ENCODE measurements at places on chromosomes 3 and 15. TPM values are rescaled to one million over a fixed set of nuclear protein-coding genes. Genes with fewer than 3 reads are reported as not detected.

GRCh38 chr15:71094137-71094536 lies 21.1 kb upstream of the THSD4 start:
- no peak for DNase-seq

- no peak for DNase-seq
Observed at GRCh38 chr15:81197255-81197630, 564 bp downstream of the IL16 start.

- no peak for DNase-seq
Observed at GRCh38 chr3:84904816-84905555, 53.8 kb upstream of the CADM2 start.

DNA sequence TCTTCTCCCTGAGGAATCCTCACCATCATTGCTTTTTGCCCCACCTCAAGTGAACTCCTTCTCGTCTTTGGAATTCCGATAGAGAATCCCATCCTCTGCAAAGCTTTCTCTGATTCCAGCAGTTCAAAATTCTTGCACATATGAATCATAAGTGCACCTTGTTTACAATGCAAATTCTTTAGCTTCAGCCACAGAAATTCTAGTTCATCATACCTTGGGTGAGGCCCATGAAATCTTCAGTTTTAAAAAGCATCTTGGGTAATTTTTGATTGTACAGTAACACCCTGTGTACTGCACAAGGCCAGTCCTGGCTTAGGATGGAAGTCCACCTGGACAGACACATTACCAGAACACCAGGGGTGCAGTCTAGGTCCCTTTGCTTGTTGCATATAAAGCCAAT lies 30.8 kb downstream of the MDFIC2 start:
- DNase-seq: no peak

DNA sequence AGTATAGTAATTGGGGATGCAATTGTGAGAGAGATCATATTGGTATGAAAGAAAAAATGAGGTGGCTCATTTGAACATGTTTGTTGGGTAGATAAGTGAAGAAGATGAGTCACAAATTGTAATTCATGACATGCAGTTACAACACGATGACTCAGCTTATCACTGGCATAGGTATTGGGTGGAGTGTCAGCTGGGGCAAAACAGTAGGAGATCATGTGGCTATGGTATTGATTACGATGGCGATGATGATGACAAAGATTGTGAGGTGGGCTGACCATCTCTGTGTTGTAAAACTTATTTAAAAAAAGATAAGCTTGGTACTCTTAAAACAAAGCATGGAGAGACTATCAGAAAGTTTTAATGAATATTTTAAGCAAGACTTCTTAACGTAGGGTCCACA lies 11.6 kb upstream of the DPH6 start:
- no peak for DNase-seq

DNA sequence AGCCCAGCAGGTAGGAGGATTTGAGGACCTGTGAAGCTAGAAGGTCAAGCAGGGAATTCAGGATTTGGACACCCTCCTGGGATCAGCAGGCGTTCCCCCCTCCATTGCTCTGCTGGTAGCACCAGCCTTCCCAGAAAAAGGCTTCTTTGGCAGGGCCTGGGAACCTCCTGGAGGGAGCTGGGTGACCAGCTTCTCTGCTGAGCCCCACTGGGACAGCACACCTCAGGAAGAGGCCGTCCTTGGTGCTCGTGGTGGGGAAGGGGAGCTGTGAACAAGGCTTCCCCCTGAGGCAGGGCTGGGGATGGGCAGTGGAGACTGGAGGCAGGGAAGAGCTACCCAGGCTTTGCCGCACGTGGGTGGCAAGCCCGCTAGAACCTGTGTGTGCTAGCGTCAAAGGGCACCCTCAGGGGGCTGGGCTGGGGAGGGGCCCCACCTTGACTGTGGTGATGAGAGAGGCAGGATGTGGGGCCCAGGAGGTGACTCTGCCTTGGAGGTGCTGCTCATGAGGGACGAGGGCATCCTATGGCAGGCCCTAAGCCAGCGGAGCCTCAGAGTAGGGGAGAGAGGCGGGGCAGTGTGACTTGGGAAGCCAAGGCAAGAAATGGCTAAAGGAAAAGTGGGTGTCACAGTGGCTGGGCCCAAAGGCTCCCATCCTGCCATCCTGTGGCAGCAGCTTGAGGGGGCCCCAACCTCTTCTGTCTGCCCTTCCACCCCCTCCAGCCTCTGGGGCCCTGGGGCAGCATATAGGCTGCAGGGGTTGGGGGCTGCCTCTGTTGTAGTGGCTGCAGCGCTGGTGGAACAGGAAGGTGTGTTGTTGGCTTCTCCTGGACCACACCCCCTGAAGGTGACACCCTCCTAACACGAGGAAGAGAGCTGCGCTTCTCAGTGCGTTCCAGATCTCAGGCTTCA lies 20.7 kb downstream of the KLF13 start:
- no peak for DNase-seq

DNA sequence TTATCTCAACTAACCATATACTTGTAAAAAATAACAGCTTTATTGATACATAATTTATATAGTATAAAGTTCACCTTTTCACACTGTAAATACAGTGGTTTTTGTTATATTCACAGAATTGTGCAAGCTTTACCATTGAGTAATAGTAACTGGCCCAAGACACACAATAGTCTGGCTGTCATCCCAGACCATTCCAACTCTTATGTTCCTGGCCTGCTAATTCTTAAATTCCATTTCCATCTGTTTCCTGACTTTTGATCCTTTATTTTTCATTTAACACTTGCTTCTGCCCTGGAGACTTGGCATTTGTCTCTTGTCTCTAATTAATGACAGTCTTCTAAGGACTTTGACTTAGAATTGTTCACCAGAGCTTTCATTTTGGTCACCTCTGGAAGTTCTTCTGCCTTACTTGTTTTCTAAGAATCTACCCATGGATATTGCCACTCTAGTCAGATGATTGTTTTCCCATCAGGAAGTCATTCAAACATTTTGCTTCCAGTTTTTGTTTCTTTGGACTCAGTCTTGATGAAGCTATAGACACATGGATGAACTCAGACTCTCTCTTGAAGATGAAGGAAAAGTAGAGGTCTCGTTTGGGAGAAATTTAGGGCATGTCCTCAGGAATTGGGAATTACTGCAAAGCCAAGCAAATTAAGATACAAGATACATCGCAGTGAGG lies 27.2 kb upstream of the PLSCR4 start:
- no peak for DNase-seq

DNA sequence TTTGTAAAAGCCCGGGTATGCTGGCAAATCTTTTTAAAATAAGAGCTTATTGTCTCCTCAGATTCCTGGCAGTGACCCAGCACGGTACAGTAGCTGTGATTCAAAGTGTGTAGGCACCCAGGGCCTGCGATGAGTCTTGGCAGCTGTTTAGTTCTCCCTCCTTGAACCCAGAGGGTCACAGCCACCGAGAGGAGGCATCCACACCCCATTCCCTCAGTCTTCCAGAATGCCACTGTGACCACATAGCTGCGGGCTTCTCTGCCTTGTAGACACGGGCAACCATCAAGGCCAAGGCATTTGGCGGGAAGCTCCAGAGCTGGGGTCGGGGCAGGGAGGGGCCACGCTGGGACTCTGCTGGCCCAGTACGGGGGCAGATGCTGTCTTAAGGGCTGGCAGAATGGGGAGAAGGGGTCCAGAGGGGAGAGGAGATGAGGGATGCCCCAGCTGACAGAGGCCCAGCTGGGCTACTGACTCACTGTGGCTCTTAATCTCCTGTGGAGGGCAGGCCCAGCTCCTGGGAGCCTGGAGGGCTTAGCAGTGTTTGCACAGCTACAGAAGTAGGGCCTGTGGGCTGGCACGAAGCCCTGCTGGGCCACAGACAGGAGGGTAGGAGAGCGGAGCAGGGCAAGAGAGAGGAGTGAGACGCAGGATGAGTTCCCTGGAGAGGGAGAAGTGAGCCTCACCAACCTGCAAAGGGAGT lies 68.8 kb upstream of the DLG1 start:
- no peak for DNase-seq

GRCh38 chr3:51944451-51945021 lies 2.4 kb downstream of the PARP3 start:
- no peak for DNase-seq

- no peak for DNase-seq
Observed at GRCh38 chr15:45091161-45091560, 22.8 kb downstream of the DUOX2 start.

DNA sequence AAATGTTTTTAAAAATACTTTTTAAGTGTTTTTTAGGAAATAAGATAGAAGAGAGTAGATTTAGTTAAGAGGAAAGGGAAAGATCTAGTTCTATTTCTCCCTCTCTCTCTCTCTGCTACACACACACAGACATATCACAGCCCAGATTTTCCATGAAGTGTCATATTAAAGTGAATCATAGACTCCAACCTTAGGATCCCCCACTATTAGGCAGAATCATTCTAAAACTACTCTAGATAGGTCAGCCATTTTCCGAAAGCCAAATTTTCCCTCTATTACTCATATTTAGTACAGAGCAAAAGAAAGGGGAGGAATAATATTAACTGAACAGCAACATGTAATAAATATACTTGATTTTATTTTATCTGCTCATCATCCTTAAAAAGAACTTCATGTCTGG lies 45.1 kb upstream of the RSL24D1 start:
- DNase-seq: no peak

- DNase-seq: no peak
Observed at GRCh38 chr3:49416867-49417266, 4.6 kb downstream of the TCTA start.

GRCh38 chr3:190596349-190597285 lies 82.7 kb downstream of the IL1RAP start:
- DNase-seq: no peak

DNA sequence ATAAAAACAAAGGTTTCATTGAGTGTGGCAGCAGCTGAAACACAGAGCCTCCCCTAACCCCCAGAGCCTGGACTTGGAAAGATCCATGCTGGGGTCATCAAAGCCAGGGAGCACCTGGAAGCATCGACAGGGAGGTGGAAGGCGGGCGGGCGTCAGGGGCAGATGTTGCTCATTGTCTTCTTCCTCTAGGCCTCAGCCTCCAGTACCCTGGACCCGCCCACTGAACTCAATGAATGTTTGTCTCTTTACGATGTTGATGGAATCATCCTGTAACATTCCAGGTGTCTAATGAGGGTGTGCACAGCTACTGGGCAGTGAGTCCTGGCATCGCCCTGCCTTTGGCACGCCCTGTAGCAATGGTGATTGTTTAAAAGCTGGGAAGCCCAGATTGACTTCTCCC lies 9.8 kb downstream of the GP5 start:
- DNase-seq: no peak

GRCh38 chr3:10194328-10195071 lies 29.8 kb downstream of the IRAK2 start:
- DNase-seq: no peak

- no peak for DNase-seq
Observed at GRCh38 chr3:114698146-114699105, 404.6 kb downstream of the TIGIT start.

DNA sequence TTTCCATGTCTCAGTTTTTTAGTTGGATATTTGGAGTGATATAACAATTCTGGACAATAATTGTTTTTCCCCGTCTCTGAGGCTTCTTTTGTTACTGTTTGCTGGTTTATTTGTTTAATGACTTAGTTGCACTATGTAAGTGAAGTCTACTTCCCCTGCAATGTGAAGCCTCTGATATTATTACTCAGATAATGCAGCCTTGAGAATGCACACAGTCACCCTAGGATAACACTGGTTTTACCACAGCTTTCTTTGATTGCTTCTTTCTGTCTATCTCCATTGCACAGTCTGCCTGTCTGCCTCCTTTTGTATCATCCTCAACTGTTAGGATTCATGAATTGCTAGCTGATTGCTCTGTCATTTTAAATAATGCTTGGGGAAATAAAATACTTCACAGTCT lies 208.7 kb upstream of the ROBO1 start:
- DNase-seq: no peak

- DNase-seq: no peak
Observed at GRCh38 chr3:122397201-122397600, 13.2 kb downstream of the FAM162A start.

DNA sequence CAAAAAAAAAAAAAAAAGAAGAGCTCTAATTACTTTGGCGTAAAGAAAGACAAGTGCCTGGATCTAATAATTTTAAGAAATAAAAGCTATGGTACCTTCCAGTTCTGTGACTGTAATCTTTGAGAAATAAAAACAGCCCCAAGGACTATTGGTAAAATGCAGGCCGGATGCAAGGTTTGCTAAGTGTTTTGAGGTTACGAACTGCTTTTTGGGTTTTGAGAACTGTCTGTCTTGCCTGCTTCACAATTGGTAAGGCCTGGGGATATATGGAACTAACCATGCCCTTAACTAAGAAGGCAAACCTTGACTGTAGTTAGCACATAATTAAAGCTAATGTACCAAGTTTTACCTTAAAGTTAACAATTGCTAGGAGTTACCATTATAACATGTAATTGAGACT lies 388.4 kb upstream of the CBLB start:
- DNase-seq: no peak

DNA sequence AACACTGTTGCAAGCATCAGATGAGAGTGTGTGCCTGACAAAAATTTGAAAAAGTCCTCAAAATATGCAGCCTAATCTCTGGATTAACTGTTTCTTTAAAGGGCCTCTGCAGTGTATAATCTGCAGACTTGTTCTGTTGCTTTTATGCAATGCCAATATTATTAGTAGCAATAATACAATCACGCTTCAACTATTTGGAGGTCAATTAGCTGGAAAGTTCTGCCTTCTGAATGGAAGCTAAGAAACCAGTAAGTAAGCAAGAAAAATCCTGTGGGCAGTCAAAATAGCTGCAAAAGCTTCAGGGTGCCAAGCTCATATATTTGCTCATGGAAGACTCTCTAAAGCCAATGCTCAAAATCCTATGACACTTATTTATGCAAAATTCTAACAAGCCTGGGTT lies 153.2 kb upstream of the NR2F2 start:
- no peak for DNase-seq

DNA sequence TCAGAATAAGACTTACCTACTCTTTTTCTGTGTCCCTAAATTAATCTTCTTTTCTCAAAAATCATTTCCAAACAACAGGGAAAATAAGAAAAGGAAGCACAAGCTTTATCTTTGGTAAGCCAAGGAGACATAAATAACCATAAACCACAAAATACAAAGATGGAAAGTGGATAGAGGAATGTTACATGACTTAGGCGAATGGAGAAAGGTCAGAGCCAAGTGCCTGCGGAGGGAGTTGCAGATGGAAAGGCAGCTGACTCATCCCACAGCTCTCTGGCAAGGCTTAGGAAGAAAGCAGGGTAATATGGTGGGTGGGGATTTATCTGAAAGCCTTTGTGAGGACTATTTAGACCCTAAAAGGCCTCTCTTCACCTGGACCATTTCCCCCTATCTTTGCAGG lies 72.8 kb downstream of the GALK2 start:
- DNase-seq: no peak

TMEM45A gene
- 36.7 TPM for total RNA-seq

BCL2A1 gene
- total RNA-seq: 20.4 TPM

UNC13C gene
- not detected for total RNA-seq

IL17RC gene
- 56.7 TPM for total RNA-seq

SOX14 gene
- not detected for total RNA-seq

PRTG gene
- 1.8 TPM for total RNA-seq

CCRL2 gene
- 12.6 TPM for total RNA-seq

Measured in omental fat pad (tissue), 4 donors.